GM03348 (cell line): ENCODE measurements at places on chromosomes 12 and 14.

DNA sequence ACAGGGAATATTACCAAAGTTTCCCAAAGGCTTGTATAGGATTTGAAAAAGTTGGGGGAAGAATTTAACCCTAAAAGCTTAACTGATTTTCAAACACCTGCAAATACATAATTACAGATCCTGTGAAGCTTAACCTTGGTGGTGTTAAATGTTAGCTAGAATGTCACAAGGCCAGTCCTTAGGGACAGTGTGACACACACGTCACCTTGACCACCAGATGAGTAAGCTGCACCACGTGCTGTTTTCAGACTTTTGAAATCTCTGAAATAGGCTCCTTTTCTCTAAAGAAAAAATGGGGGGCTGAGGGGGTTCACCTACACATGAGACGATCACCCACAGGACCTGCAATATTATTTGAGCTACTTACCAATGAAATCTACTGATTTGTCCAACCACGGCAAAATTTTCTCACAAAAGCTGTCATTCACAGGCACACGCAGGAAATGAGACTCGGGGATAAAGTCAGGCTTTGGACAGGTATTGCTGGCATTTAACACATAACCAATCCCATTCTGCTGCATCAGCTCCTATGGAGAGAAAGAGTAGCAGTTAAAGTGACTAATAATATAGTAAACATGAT is 75.9 kb downstream of the DUSP16 start:
- no peak for DNase-seq

- no peak for DNase-seq
These were observed 143.1 kb downstream of the PCNX1 start for GRCh38 chr14:71050227-71050823.

- DNase-seq = peak; percentile 90
These were observed 94.3 kb downstream of the RFLNA start for GRCh38 chr12:124389138-124389724.

DNA sequence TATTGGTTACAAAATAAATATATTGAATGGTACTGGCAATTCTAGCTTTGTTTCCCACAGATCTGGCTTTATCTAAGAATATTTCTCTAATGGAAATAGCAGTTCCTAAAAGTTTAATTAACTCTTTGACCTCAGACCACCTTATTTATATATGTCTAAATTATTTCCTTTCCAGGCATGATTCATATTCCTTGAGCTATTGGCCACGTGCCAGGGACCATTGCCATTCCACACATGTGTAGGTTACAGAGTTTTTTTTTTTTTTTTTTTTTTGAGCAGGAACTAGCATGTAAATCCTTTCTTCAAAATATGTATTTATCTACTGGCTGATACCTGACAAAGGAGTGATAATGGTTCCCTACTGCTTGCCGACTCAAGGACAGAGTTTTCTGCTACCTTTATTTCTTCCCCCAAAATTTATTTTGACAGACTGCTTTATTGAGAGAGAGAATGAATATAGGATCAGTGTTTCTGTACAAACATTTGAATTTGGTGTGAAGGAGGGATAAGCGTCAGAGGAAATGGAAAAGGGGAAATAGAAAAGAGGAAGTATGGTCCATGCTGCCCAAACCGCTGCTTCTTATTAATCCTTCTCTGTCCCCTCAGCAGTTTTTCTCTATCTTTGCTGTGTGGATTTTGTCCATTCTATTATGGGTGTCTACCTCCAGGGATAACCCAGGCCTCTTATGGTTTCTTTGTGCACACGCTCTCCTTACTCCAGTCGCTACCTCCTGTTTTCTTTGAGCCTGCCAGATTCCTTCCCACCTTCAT is 36.4 kb downstream of the PDE3A start:
- DNase-seq = no peak

DNA sequence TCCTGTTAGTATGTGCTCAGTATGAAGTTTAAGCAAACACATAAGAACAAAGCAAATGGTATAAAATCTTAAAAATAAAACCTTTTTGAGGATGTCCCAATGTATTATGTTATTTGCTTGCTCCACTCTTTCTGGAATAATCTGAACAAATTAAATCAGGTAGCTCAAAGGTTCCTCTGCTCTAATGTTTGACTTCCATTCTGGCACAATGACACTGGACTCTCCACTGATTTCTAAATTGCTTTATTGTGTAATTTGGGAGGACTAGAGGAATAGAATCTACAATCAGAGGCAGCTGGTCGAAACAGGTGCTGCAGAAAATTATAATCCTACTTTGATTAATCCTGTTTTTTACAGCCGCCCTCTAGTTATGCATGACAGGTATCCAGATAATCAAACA is 523.7 kb upstream of the FOXG1 start:
- DNase-seq = no peak

GRCh38 chr14:76421662-76422061 is 45.7 kb downstream of the ESRRB start:
- no peak for DNase-seq

GRCh38 chr12:116060764-116061163 is 216.7 kb downstream of the MED13L start:
- no peak for DNase-seq
